IMR-90 (cell line): ENCODE measurements at places on chromosomes 3 and 15. TPM values are rescaled to one million over a fixed set of nuclear protein-coding genes. Genes with fewer than 3 reads are reported as not detected.
A peak's percentile ranks its signal among the peaks of the same experiment; 100 is the strongest.

GRCh38 chr3:185680231-185680630 is 94.1 kb downstream of the SENP2 start:
- peaks cover 25% of the 10 kb centered on the region for H3K36me3 ChIP-seq
- H3K4me1 ChIP-seq, result no peaks in the 10 kb centered on the region
- no peak overlapping the region for H3K27ac ChIP-seq
- no peaks in the 10 kb centered on the region for H3K27me3 ChIP-seq
- DNase-seq, result no peak

- H3K36me3 ChIP-seq, result peaks cover 3% of the 10 kb centered on the region
- H3K4me3 ChIP-seq, result peak overlapping the region; percentile 71
- DNase-seq, result no peak
- H3K27me3 ChIP-seq, result no peaks in the 10 kb centered on the region
- H3K27ac ChIP-seq, result peak overlapping the region; percentile 28; the same call in 1 of the 2 replicates
- H3K4me1 ChIP-seq, result peaks cover 7% of the 10 kb centered on the region
Observed at GRCh38 chr3:134249296-134249841, 1.3 kb downstream of the RYK start.

DNA sequence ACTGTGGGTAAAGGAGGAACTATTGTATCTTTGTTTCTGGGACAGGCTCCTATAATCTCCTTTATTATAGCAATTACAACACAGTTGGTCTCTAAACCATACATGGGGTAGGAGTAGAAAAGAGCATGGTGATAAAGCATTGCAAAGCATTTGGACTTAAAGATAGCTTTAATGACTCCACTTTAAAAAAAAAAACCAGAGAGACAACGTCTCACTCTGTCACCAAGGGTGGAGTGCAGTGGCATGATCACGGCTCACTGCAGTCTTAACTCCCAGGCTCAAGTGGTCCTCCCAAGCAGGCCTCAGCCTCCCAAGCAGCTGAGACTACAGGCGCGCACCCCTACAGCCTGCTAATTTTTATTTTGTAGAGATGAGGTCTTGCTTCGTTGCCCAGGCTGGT is 68.2 kb downstream of the DENND4A start:
- peaks cover 15% of the 10 kb centered on the region for H3K36me3 ChIP-seq
- DNase-seq, result no peak
- no peak overlapping the region for H3K27ac ChIP-seq
- no peak overlapping the region for H3K4me3 ChIP-seq
- no peaks in the 10 kb centered on the region for H3K4me1 ChIP-seq
- no peaks in the 10 kb centered on the region for H3K27me3 ChIP-seq

DNA sequence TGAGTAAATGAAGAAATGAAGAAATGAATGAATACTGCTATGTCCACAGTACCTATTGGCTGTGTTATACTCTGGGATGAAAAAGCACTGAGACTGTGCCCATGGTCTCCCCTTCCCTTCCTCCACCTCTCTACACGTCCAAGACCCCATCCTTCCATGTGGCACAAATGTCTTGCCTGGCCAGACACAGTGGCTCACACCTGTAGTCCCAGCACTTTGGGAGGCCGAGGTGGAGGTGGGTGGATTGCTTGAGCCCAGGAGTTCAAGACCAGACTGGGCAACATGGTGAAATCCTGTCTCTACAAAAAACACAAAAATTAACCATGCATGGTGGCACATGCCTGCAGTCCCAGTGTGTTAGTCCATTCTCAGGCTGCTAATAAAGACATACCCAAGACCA is 200.1 kb downstream of the FAM43A start:
- peaks cover 12% of the 10 kb centered on the region for H3K27me3 ChIP-seq
- H3K36me3 ChIP-seq, result no peaks in the 10 kb centered on the region
- H3K27ac ChIP-seq, result no peak overlapping the region
- H3K4me1 ChIP-seq, result no peaks in the 10 kb centered on the region

Gene CFAP100
- total RNA-seq, result not detected in 2 replicates

DNA sequence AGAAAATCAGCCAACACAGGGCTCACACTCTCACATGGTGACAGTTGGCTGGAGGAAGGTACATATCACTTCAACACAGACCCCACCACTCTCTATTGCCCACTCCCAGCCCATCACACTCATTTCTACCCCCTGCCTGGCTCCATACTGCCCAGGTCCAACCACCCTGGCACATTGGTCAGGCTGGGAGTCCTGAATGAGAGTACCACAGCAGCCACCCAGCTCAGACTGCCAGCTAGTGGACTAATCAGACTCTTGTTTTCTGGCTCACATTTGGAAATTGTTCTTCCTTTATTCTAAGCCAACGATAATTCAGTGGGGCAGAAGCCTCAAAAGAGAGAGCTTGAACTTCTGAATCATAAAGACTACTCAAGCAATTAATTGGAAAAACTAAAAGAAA is 20.0 kb downstream of the MRPL46 start:
- H3K36me3 ChIP-seq, result no peaks in the 10 kb centered on the region
- DNase-seq, result no peak
- H3K4me3 ChIP-seq, result no peak overlapping the region
- H3K27ac ChIP-seq, result no peak overlapping the region

GRCh38 chr3:29521751-29522150 is 240.9 kb downstream of the RBMS3 start:
- no peak for DNase-seq
- no peaks in the 10 kb centered on the region for H3K27me3 ChIP-seq
- H3K4me3 ChIP-seq, result no peak overlapping the region
- no peak overlapping the region for H3K27ac ChIP-seq
- peaks cover 7% of the 10 kb centered on the region for H3K4me1 ChIP-seq

Gene BSN
- total RNA-seq, result under 0.01 TPM in 2 replicates
